ENCODE measurements at places on chromosomes 5 and 9. TPM values are rescaled to one million over a fixed set of nuclear protein-coding genes. Genes with fewer than 3 reads are reported as not detected.

GRCh38 chr9:5110867-5111681 is 74.4 kb downstream of the INSL6 start:
- no peak overlapping the region for H3K27ac ChIP-seq
- H3K36me3 ChIP-seq = peaks cover 22% of the 10 kb centered on the region
- H3K4me1 ChIP-seq = no peaks in the 10 kb centered on the region
- H3K27me3 ChIP-seq = no peaks in the 10 kb centered on the region
- DNase-seq = no peak

DNA sequence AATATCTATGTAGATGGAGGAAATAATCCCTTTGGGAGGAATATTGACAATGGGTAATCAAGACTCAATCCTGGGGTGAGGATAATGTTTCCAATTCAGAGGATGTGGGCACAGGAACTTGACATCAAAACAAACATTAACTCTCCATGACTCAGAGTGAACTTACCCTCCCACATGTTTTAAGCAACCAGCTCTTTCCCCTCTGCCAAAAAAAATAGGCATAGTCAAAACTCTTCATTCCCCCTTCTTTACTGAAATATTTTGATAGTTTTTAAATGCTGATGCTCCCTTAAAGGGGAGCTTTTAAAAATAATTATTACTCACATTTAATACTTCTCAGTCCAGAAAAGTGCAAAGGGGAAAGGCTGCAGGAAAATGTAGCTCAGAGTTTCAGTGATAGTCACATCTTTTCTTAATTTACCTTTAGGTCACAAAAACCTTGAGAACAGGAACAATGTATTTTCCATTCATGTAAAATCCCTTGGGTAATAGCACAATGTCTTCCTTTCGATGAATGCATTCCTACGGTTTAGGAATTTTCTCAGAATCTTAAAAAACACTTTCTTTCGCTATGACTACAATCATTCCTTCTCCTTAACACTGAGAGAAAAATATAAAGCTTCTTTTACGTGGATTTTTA is 298.4 kb upstream of the GRAMD2B start:
- H3K27me3 ChIP-seq = no peaks in the 10 kb centered on the region
- no peaks in the 10 kb centered on the region for H3K36me3 ChIP-seq
- no peak overlapping the region for H3K4me3 ChIP-seq
- DNase-seq = no peak
- no peaks in the 10 kb centered on the region for H3K4me1 ChIP-seq

- H3K36me3 ChIP-seq = no peaks in the 10 kb centered on the region
- DNase-seq = no peak
- no peak overlapping the region for H3K27ac ChIP-seq
- H3K4me1 ChIP-seq = no peaks in the 10 kb centered on the region
- H3K27me3 ChIP-seq = no peaks in the 10 kb centered on the region
These were observed 544.7 kb upstream of the KLF4 start for GRCh38 chr9:108033976-108034964.

DNA sequence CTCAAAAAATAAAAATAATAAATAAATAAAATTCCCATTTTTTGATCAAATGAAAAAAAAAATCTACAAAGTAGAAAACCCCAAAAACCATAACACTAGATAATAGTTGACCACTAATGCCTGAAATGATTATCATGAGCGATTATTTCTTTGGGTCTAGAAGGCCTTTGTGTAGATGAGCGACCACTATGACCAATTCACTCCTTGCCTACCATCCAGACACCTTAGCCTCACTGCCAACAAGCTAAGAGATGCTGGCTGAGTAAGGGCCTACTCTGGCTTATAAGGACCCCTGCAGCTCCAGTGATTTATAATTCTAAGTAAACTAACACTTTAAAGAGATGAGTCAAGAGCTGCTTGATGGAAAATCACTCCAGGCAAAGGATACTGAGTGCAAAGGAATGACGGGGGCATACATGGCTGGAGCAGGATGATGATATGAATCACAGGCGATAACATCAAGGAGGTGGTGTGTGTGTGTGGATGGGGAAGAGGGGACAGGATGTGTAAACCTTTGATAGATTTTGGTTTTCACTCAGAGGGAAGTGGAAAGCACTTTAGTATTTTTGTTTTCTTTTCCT is 4.8 kb upstream of the F2RL1 start:
- H3K27me3 ChIP-seq = no peaks in the 10 kb centered on the region
- H3K27ac ChIP-seq = no peak overlapping the region

GRCh38 chr9:18007621-18008020 is 428.8 kb downstream of the SH3GL2 start:
- DNase-seq = no peak
- no peak overlapping the region for H3K27ac ChIP-seq
- no peaks in the 10 kb centered on the region for H3K27me3 ChIP-seq

Gene SLCO6A1
- total RNA-seq = not detected
